ENCODE measurements at places on chromosomes 5 and 9.
A peak's percentile ranks its signal among the peaks of the same experiment; 100 is the strongest.

GRCh38 chr5:82512025-82512424 lies 233.9 kb upstream of the RPS23 start:
- DNase-seq = no peak

- DNase-seq = no peak
These were observed 9.6 kb upstream of the IL17B start for GRCh38 chr5:149388498-149389190.

GRCh38 chr9:113851873-113852272 lies 24.2 kb upstream of the ZNF618 start:
- DNase-seq = no peak

DNA sequence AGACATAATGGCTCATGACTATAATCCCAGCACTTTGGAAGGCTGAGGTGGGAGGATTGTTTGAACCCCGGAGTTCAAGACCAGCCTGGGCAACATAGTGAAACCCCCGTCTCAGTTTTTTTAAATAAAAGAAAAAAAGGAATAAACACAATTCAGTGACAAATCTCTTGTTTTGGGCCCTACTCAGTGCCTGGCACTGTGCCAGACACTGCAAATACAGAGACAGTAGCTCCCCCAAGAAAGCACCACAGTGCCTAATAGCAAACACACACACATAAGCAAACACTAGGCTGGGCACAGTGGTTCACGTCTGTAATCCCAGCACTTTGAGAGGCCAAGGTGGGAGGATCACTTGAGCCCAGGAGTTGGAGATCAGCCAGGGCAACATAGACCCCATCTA lies 49.7 kb upstream of the GRHPR start:
- DNase-seq = no peak

- no peak for DNase-seq
These were observed 136.3 kb downstream of the SIL1 start for GRCh38 chr5:139061856-139062255.

DNA sequence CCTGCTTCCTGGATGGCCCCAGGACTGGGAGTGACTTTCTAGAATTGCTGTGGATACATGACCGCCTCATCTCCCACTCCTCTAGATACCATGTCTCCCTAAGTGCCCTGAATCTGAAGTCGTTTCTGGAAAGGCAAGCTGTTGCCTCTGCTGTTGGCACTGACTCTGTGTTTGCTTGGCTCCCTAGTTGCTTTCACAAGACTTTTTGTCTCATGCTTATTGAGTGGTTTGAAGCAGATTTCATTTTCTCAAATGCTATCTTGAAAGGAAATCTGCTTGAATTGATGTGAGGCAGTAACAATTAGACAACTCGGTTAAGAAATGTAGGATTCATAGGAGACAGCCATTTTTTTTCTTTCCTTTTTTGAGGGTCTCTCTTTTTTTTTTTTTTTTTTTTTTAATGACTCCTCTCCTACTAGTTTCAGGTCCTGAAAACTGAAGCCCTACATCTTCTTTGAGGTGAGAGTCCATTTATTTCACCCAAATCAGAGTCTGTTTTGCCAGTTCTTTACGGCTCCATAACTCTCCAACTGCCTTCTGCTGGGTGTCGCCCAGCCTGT lies 65.9 kb downstream of the PRDM6 start:
- DNase-seq = no peak

DNA sequence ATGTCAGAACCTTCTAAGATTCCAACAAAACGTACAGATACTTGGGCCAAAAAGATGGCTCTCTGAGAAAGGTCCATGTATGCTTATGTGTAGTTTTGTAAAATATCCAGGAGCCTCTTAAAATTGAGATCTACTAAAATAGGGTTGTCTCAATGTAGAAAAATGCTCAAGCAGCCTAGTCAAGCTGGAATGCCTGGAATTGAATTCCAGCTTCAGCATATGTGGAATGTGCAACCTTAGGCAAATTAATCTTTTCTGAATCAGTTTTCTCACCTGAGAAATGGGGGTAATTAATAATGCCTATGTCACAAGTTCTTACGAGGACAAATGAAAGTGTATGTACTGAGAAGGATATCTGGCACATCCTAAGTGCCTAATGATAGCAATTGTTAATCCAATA lies 662.4 kb downstream of the DTWD2 start:
- DNase-seq = no peak

DNA sequence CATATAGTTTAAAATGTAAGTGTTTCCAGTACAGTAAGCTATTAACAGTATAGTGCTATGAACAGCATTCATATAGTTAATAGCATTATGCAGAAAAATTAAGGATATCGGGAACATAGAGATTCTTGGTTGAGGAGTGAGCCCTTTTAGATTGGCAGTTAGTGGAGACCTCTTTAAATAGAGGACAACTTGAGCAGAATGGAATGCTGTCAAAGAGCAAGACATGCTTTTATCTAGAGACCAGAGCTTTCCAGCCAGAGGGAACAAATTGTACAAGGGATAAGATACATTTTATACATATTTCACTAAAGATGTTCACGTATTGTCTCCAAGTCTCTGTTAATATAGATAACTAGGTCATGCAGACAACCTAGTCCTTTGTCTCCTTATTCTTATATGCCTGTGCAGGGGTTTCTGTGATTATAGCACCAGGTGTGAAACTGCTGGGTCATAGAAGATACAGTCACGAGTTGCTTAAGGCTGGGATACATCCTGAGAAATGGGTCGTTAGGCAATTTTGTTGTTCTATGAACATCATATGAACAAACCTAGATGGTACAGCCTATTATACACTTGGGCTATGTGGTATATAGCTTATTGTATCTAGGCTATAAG lies 6.0 kb downstream of the IPO11 start:
- no peak for DNase-seq

GRCh38 chr5:53438486-53439472 lies 41.6 kb upstream of the FST start:
- DNase-seq = no peak

- peak; percentile 60 for DNase-seq
These were observed 34.7 kb downstream of the SHOC1 start for GRCh38 chr9:111759762-111760639.

DNA sequence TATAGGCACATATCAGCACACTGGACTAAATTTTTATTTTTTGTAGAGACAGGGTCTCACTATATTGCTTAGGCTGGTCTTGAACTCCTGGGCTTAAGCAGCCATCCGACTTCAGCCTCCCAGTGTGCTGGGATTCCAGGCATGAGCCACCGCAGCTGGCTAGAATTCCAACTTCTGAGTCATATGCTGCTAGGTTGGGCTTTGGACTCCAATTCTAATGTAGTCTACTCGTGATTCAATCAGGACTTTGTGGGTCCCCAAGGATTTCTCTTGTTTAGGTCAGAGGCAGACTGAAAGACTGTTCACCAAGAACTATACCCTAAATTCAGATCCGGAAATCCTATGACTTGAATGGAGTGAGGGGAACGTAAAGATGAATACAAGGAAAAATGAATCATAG lies 68.2 kb upstream of the CHD1 start:
- no peak for DNase-seq

- DNase-seq = peak; percentile 38
These were observed 60.2 kb upstream of the SLC2A8 start for GRCh38 chr9:127336506-127337352.

DNA sequence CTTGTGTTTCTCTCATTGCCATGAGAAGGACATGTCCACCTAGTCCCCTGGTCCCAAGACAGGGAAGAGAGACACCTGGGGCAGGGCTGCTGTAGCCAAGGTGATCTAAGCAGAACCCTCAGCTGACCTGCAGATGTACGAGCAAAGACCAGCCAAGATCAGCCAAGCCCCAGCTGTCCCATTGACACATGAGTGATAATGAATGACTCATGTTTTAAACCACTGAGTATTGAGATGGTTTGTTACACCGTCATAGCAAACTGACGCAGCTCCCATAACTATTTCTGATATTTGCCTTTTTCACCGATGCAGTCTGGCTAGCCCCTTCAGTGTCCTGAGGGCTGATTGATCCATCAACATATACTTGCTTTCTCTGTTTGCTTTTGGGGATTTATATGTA lies 6.7 kb downstream of the OR1K1 start:
- no peak for DNase-seq

DNA sequence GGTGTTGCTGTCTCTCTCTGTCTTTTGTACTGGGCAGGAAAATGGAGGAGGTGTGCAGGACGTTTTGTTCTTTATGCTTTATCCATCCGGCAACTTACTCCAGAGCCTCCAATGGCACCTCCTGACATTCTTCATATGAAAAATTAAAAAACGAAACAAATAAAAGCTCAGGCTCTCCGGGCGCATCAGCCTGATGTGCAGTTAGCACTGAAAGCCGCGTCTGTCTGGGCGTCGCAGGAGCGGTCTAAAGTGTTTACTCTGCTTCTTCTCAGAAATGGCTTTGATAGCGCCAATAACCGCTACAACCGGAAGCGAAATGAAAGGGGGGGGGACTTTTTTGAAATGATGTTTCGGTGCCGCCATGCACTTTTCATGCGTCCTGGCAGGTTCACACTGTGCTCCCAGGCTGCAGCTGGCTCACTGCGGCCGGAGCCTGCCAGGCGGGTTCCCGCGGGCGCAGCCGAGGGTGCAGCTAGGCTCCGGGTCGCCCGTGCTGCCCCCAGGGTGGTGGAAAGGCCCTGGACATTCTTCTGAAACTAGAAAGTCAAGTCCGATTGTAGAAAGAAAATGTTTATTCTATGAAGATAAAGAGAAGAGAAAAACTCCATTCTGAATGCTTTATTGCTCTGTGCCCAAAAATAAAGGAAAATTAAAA lies 407.7 kb upstream of the IRX1 start:
- DNase-seq = no peak

GRCh38 chr5:35185518-35185917 lies 44.8 kb downstream of the PRLR start:
- DNase-seq = no peak

- DNase-seq = no peak
These were observed 68.9 kb upstream of the TAF1L start for GRCh38 chr9:32704343-32704742.

DNA sequence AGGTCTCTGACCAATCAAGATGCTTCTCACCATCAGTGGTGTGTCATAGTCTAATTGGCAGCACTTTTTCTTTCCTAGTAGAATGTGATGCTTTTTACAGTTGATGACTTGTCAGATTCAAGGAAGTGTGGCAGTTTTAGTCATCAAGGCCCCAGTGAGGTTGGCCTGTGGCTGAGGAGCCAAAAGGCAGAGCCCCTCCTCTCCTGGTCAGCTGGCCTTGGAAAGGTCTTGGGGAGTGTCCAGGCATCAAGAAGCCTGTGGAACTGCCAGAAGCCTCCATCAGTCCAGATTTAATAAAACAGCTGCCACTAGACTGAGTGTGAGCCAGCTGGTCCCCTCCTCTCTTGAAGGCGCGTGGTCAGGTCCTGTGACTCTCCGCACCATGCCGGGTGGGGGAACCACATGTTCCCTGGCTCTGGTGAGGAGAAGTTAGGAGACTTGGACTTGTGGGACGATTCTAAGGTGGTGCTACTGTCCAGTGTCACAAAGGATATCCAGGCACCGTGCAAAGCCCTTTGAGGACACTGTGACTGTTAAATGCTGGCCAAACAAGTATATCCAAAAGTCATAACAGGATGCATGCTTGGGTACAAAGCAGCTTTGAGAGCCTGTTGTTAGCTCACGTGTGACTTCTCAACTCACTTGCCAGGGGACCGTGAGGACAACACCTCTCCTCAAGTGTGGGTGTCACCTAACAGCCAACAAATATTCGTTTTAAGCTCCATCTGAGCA lies 6.1 kb upstream of the ANGPTL2 start:
- DNase-seq = no peak

GRCh38 chr5:20536341-20536740 lies 548.3 kb upstream of the CDH18 start:
- no peak for DNase-seq

- no peak for DNase-seq
These were observed 21.4 kb downstream of the WDR70 start for GRCh38 chr5:37400501-37400900.

GRCh38 chr5:176436656-176437055 lies 11.5 kb upstream of the FAF2 start:
- no peak for DNase-seq

GRCh38 chr9:22037954-22038690 lies 29.0 kb upstream of the CDKN2B start:
- DNase-seq = no peak

- peak; percentile 72 for DNase-seq
These were observed 29.3 kb downstream of the CDHR2 start for GRCh38 chr5:176578391-176578808.

- DNase-seq = no peak
These were observed 26.2 kb downstream of the SNX24 start for GRCh38 chr5:122871661-122872060.

DNA sequence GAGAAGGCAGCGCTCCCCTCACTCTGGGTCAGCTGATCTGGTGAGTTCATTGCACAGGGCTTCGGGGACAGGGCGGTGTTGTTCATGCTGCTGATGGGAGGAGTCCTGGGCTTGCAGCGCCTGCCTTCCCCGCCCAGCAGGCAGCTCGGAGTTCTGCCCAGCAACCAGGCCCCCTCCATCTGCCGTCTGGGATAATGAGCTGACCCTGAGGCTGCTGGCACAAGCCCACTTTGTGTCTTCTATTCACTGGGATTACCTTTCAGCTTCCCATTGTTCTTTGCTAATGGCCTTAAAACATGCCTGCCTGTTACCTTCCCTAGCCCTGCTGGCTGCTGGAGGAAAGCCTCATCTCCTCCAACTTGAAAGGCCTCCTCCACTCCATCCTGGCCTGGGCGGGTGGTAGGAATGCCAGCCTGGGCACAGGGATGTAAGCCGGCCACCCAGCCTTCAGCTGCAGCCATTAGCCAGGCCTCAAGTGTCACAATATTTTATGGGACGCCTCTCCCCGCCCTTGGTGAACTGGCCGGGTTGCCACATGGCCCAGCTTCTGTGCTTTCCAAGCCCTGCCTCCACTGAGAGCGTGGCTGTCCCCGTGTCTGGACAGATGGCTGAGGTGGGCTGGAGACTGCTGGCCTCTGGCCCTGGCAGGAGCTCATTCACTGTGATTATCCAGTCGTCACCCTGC lies 70.4 kb downstream of the GADD45G start:
- DNase-seq = no peak

GRCh38 chr5:80072103-80073073 lies 37.2 kb downstream of the THBS4 start:
- DNase-seq = no peak

- DNase-seq = no peak
These were observed 6.4 kb upstream of the CTSV start for GRCh38 chr9:97045300-97045699.

All from LNCaP clone FGC (cell line).